ENCODE measurements at places on chromosomes 3 and 15.

GRCh38 chr3:39062180-39062579, 10.4 kb downstream of the WDR48 start:
- no peak for DNase-seq

- no peak for DNase-seq
These were observed 26.7 kb upstream of the TMEM158 start for GRCh38 chr3:45252826-45253225.

DNA sequence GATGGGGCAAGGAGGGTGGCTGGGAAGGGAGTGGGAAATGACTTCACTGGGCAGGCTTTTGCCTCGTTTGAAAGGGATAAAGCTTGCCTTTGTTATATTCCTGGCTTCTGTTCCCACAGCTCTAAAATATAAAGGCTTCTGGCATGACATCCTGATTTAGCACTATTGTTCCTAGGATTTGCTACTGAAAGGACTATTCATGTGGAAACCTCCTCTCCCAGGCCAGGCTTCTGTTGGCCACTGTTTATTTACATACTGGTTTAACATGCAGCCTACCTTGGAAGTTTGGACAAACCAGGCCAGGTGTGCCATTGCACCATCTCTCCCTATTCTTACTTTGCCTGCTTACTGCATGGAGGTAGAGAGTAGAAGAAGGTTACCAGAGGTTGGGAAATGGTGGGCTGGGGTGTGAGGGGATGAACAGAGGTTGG, 2.4 kb upstream of the LMCD1 start:
- no peak for DNase-seq

DNA sequence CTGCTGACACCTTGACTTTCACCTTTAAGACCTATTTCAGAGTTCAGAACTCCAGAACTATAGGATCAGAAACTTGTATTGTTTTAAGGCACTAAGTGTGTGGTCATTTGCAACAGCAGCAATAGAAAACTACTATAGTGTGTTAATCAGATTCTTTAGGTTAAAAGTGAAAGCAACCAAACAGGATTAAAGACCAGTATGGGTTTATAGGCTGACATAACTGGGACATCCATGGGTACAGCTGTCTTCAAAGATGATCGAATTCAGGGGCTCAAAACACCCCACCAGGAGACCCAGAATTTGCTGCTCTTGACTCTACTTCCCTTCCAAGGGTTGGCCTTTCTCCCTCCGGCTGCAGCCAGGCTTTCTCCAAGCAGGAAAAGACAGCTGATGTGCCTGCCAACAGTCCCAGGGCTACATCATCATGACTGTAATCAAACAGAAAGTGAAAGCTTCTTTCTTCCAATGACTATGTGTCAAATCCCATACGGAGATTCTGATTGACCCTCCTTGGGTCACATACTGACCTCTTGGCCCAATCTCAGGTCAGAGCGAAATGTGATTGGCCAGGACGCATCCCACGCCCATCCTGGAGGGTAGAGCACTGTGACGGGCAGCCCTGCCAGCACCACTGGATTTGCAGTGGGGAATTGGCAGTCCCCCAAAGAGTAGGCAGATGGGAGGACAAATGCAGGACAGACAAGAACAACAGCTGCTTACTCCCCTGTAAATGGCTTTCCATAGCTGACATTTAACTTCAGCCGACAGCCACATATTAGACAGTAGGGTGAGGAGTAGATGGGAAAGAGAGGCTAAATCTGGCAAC, 51.4 kb upstream of the RNF7 start:
- DNase-seq: peak; percentile 62

- DNase-seq: no peak
These were observed 318.8 kb upstream of the GBE1 start for GRCh38 chr3:82080261-82080660.

DNA sequence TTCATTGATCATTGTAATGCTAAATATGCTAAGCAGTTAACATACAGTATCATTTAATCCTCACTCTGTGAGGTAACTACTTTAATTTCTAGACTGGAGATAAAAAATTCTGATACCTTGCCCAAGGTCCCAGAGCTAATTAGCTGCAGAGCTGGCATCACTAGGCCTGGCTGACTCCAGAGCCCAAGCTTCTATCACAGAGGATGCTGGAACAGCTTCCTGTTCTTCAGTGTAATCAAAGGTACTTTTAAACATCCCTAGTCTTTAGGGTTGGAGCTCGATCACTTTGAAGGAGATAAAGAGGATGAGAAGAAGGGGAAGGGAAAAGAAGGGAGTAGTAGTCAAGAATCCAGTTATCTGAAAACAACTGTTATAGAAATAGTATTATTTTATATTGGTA, 37.1 kb upstream of the BOC start:
- DNase-seq: no peak

DNA sequence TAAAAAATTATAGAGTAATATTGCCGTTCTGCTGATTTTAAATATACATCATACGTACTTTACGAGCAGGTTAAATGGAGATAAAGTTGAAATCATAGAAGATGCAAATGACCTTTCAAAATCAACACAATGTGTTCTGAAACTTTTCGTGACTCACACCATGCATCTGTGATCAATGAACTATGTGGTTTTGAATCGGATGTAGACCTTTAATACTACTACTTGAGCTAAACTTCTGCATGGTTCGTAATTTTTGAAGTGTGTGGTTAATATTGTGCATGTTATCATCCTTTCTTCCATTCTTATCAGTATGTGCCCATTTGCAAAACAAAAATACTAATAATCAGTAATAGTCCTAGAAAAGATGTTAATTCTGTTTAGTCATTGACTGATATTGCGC, 58.9 kb downstream of the GASK1A start:
- DNase-seq: no peak

GRCh38 chr3:56980798-56981390, 79.6 kb upstream of the SPATA12 start:
- peak; percentile 73 for DNase-seq

GRCh38 chr15:69535998-69536397, 83.4 kb downstream of the RPLP1 start:
- no peak for DNase-seq

DNA sequence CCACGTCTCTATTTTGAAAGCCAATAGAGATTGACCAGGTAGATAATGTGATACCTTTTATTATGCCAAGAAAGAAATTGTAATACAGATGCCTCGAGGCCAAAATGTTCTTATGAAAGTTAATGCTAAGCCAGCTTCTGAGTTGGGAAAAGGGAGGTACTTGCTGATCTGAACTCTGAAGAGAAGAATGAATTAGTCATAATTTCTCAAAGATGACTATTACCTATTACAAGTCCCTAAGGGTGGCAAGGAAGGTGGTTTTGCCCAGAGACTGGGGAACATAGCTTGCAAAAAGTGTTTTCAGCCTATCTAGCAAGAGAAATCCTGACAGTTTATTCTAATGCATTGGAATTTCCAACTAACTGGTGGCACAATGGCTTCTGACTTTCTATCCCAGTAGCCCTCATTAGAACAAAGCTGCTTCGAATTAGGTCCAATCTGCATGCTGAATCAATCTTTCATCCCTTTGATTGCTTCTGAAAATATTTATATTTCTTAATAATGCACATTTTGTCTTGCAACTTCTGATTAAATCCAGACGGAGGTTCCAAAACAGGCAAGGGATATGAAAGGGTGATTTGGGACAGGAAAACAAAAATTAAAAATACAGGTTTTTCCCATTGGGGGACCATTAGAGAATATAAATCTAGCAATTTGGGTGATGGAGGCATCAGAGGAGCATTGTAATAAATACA, 17.7 kb upstream of the NR2F2 start:
- DNase-seq: no peak

DNA sequence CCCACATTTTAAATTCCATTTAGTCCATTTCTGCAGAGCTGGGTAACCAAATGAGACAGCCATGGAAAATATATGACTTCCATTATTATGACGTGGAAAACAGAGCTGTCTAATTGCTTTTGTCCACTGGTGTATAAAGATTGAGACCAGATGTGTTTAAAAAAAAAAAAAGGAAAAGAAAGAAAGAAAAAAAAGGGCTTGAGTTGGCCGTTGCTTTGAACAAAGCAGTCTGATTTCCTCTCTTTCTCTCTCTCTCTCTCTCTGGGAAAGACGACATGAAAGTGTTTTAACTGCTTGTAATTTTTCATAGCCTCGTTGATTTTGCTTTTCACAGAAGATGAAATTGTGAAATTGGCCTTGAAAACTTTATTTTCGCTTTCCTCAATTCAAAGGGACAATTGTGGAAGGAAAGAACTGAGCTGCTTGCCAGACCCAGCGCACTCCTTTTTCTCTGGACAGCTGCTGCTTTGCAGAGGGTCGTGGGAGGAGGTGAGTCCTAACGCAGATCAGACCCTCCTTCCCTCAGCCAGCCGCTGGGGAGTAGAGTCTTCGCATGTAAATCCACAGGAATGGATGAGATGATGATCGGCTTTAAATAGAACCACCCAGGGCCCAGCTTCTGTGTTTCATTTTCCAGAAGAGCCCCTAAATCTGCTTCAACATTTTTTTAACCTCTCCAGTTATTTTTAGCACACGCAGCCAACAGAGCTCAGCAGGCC, 42.8 kb upstream of the UBE2E1 start:
- no peak for DNase-seq

DNA sequence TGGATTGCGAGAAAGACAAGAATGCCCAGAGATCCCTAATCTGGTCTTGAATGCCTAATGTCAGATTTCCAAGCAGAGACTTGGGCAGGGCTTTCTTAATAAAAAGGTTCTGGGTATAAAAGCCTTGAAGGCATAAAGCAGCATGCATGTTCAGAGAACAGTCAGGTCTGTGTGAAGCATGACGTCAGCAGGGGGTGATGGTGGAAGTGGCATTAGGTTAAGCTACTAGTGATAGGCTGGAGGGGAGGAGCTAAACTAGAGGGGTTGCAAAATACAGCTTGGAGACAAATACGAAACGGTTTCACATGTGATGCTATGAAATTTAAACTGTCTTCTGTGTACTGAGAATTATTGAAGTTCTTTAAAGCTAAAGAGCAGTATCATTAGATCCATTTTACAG, 125.6 kb downstream of the VPS8 start:
- no peak for DNase-seq

DNA sequence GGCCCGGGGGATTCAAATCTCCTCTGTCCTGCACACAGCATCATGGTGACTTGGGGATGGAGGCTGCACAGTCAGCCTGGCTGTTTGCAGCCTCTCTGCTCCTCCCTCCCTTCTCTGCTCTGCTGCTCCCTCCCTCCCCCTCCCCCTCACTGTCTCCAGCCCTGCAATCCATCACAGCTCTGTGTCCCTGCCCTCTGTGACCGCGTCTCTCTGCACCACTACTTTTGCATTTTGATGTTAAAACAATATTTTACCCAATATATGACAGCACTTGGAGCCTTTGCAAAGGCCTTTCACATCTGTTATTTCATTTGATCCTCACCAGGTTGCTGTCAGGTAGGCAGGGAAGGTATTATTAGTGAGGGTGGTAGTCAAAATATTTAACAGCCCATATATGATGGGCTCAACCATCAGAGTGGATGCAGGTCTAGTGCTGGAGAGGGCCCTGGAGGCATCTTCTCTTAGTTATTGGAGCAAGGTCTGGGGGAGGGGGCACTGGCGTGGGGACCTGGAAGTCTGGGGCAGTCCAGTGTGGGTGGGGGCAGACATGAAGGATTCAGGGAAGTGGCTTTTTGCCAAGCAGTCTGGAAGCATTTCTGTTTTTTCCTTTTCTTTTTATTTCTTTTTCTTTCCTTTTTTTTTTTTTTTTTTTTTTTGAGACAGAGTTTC, 16.3 kb upstream of the VPS8 start:
- DNase-seq: no peak

DNA sequence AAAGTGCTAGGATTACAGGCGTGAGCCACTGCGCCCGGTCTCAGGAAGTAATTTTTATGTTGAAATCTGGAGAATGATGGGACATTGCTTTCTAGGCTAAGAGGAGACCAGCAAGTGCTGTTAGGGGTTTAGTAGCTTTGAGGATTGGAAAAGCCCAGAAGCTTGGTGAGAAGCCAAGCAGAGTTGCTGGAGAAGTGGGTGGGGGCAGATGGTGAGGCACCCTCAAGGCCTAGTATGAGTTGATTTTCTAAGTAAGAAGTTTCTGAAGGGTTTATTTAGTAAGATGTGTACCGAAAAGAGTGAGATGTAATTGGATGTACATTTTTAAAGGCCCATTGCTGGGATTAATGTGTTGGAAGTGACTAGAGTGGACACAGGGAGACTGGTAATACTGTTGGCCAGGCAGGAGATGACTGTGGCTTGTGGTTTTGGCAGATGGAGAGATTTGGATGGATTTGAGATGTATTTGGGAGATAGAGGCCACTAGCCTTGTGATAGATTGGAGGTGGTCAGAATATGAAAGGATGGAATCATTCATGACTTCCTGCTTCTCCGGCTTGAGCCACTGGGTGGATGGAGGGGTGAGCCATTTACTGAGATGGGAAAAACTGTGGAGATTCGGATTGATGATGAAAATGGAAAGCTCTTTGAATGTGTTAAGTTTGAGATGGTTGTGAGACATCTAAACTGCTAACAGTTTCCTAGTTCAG, 2.3 kb downstream of the LRRC28 start:
- DNase-seq: peak; percentile 24

DNA sequence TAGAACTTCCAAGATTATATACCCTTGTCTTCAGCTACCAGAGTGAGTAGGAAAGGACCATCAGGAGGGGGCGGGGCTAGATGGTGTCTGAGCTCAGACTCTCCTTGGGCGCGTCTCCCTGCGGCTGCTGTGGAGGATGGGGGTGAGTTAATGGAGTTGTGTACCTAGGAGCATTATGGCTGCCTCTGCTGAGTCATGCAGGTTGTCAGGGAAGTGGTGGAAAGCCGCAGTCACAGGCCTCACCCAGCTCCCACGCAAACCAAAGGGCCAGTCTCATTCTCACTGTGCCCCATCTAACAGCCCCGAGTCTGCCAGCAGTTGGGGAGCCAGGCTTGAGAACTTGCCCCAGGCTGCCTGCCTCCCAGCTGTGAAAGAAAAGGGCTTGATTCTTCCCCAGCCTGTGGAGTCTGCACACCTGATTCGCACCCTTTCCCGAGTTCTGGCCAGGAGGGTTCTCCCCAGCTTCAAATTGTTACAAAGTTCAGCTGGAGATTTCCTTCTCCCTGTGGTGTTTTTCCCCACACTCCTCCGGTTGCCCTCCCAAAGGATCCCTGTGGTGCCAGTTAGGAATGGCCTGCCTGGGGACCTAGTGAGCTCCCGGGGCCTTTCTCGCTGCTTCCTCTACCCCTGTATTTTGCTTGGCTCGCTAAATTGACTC, 143.3 kb downstream of the HCN4 start:
- no peak for DNase-seq

GRCh38 chr3:126983653-126984390, 907 bp downstream of the PLXNA1 start:
- peak; percentile 29 for DNase-seq

DNA sequence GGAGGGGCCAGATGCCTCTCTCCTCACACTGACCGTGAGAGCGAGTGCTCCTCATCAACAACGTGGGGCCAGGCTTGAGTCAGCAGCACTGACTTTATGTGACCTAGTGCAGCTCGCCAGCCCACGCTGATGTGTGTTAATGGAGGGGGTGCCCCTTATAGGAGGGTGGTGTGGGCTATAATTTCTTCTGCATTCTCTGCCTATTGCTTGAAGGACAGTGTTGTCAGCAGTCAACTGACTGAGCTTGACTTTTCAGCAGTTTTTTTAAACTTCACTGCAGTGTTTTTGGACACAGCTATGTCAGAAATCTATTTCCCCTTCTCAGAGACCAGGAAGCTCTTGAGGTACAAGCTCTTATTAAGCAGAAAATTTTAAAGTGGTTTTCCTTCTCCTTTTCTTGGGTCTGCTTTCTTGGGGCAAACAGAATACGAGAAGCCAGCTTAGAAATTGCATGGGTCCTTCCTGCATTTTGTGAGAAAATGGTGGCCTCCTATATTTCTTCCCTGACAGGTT, 304.8 kb upstream of the CTDSPL start:
- DNase-seq: no peak

All from HTR-8/SVneo (cell line).